ENCODE measurements at places on chromosomes 3 and 15.
A peak's percentile ranks its signal among the peaks of the same experiment; 100 is the strongest.

GRCh38 chr3:72728958-72729467, 119.2 kb downstream of the SHQ1 start:
- no peak for DNase-seq

DNA sequence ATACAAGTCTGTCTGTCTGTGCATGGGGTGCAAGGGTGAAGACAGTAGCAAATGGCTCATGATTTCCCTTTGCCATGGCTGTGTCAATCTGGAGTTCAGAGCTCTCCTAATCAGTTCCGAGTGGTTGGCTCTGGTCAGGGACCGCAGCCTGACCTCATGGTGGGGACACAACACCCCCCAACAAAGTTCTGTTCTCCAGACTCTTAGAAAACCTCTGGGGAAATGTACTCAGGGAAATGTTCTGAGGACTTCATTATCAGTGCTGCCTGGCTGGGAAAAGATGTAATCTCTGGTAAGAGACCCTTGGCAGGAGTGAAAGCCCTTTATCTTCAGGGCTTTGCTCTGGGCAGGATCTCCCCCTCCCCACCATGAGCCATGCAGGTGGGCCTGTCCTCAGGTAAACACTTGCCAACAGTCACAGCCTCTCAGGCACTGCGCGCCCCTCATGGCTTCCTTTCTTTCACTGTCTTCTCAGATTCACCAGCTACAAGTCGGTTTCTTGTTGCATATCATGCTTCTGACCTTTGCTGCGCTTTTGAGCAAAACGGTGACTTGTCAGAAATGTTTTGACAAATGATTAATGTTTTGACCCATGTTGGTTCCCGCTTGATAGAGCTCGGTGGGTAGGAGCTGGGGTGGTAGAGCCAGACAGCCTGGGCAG, 95.5 kb downstream of the ST6GAL1 start:
- DNase-seq: no peak

- peak; percentile 45 for DNase-seq
Observed at GRCh38 chr15:67501177-67501835, 19.6 kb upstream of the C15orf61 start.

- DNase-seq: no peak
Observed at GRCh38 chr3:2940062-2940461, 170.1 kb downstream of the IL5RA start.

Measured in fibroblast of villous mesenchyme (primary cell).